ENCODE measurements at places on chromosomes 5 and 9.

- DNase-seq, result no peak
Observed at GRCh38 chr5:139871614-139872013, 76.0 kb downstream of the PSD2 start.

- DNase-seq, result no peak
Observed at GRCh38 chr5:155870636-155871035, 456.3 kb upstream of the SGCD start.

GRCh38 chr9:69463497-69464068 is 138.6 kb downstream of the ENTREP1 start:
- no peak for DNase-seq

GRCh38 chr5:10289991-10290390 is 17.7 kb downstream of the CMBL start:
- DNase-seq, result no peak

GRCh38 chr5:65910711-65911110 is 15.7 kb upstream of the ERBIN start:
- no peak for DNase-seq

- DNase-seq, result peak; percentile 68
Observed at GRCh38 chr5:175464074-175464941, 14.1 kb upstream of the SFXN1 start.

DNA sequence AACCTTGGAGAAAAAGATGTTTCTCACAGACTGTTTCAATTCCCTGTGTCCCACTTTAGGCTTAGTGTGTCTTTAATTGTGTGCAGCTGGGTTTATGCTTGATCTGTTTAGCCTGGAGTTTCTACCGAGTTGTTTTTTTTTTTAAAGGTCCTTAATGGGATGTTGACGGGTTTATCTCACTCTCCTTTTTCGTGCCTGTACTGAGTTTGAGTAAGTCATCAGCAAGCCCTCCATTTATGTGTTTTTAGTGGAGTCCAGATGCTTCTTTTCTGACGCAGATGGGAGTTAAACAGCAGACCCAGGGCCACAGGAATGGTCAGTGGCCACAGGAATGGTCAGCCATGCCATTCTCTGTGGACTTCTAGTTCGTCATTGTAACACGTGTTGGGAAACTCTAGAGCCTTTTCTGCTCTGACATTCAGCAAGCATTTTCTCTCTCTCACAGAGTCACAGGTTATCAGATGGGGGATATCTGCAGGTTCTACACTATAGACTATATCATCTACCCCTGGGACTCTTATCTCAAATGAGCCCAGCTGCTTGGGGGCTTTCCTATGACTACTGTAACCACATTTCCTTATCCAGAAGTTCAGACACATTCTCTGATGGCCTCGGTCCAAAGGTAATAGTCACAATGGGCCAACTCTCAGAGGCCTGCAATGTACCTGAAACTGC is 190.5 kb downstream of the TTLL11 start:
- no peak for DNase-seq

- no peak for DNase-seq
Observed at GRCh38 chr9:35948901-35949318, 9.0 kb downstream of the OR2S2 start.

GRCh38 chr5:170426786-170427185 is 37.6 kb upstream of the KCNMB1 start:
- no peak for DNase-seq

DNA sequence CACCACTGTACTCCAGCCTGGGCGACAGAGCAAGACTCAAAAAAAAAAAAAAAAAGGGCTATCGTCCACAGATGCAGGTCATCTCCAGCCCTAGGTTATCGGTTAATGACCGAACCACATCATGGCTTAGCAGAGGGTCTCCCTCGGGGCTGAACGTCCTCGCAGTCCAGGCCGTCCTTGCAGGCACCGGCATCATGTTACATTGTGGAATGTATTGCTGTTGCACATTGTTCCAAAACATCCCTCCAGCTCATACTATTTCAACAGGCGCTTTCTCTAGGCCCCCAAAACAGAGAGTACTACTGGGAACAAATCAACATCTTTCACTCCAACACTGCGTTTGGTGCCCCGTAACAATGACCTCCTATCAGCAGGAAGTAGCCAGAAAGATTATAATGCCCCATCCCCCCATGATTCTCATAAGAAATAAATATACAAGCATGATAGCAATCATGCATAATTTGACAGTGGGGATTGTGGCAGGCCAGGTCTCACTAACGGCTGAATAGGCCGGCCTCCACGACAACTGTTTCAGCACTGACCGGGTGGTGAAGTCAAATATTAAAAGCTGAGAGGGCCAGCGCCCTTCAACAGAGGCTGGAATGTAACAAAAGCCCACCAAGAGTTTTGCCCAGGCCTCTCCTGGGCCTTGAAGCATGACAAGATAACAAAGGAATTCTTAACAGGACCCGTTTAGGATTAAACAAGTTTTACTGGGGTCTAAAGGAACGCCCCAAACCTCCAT is 1.1 kb upstream of the LCN9 start:
- DNase-seq, result no peak

DNA sequence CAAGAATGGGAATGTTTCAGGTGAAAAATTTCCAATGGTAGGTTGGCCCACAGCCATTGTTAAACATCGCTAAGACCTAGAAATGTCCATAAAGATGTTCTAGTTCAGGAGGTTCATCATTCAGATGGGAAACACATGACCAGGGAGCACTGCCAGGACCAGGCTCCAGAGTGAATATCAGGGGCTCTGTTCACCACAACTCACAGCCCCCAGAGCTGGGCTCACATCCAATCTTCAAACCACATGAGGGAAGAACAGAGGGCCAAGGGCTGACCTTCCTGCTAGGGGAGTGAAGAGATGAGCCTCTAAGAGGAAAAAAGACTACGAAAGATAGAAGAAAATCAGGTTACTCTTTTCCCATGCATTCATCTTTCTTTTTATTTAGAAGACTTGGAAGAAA is 205.8 kb downstream of the SEMA5A start:
- no peak for DNase-seq
